ENCODE measurements at places on chromosomes 3 and 15.

DNA sequence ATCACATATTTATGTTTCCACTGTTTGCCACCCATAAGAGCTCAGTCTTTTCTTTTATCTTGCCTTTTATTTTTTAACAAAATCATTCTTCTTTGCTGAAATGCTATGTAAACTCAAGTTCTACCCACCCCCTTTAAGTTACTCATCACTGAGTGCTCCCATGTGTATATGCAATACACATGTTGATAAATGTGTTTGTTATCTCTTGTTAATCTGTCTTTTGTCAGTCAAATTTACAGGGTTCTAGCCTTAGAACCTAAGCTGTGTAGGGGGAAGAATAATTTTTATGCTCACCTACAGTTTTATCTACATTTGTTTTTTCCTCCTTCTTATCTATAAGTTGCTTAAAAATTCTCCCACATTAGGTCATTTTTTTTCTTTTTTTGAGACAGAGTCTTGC is 1195.9 kb downstream of the ROBO2 start:
- DNase-seq: no peak

DNA sequence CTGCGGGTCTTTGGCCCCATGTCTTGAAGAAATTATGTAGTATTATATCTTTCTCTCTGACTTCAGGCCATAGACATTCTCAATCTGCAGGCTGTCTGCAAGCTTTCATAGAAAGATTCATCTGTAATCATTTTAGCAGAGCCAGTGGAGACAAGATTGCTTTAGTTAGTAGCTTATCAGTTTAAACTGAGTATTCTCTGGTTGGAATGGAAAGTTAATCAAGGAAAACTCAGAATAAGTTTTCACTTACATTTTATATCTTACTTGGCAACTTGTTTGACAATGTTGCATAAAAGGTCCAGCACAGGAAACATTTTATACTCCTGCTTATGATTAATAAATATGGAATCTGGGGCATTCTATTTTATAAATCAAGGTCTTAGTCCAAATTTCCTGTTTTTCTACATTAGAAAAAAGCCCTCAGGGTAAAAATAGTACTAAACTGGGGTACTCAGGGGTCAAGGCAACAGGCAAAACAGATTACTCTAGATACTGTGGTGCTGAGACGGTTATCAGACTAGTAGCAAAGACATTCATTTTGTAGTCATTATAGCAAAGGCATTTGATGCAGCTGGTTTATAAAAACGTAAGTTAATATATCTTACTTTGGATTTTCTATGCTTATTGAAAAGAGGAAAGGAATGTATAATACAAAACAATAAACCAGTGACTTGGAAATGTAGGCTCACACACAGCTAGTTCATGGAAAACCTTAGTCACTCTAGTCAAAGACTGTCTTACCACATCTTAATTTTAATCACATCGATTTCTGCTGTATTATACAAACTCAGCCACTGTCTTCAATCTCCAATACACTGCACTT is 45.2 kb upstream of the FILIP1L start:
- no peak for DNase-seq

DNA sequence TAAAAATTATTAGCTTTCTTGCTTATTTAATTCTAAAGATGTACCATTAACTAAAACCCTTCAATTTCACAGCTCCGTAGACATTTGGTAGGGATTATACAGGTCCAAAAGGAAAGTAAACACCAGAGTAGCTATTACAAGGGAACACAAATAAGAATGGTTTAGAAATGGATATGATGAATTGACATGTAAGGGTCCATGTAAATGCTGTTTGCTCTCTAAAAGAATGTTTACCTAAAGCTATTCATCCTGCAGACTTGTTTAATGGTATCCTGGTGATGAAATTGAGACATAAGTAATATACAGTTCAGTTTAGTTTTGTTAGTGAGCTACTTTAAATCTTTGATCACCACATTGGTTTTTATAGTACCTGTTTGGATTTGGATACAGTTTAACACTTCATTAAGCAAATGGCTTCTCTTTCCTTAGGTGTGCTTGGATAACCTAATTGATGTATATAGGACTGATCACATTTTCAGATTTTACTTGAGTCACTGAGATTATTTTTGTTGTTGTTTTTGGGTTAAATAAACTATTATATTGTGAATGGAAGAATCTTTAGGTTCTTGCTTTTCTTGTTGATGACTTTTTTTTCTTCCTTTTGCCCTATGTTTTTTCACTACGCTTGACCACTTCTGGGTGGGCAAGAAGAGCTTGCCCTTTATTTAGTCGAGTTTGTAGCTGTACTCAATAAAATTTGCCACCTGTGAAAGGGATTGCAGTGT is 115.4 kb downstream of the TCF12 start:
- no peak for DNase-seq

DNA sequence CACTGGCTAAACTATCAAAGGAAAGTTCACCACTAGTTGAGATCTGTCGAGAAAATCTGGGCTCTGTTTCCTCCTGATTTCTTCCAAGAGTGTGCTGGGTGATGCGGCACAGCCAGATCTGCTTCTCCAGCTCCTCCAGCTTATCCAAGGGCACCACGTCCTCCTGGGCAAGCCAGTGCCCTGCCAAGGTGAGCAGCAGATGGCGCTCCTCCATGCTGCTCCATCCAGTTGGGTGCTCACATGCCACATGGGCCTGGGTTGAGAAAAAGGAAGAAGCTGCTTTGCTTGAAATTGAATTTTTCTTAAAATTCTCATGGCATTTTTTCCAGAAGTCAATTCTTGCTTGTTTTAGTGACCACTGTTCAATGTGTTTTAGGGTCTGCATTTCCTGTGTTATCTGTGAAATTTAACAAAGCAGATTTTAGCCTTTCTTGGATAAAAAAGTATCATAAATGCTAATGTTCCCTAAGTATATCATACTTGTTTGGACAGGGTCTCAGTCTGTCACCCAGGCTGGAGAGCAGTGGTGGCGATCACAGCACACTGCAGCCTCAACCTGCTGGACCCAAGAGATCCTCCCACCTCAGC is 47.3 kb downstream of the EIF3J start:
- DNase-seq: peak; percentile 53

GRCh38 chr15:90990446-90990845 is 3.9 kb downstream of the PRC1 start:
- DNase-seq: no peak

GRCh38 chr3:190495796-190496195 is 18.1 kb upstream of the IL1RAP start:
- no peak for DNase-seq

- no peak for DNase-seq
Observed at GRCh38 chr3:128235207-128235926, 82.1 kb downstream of the EEFSEC start.

DNA sequence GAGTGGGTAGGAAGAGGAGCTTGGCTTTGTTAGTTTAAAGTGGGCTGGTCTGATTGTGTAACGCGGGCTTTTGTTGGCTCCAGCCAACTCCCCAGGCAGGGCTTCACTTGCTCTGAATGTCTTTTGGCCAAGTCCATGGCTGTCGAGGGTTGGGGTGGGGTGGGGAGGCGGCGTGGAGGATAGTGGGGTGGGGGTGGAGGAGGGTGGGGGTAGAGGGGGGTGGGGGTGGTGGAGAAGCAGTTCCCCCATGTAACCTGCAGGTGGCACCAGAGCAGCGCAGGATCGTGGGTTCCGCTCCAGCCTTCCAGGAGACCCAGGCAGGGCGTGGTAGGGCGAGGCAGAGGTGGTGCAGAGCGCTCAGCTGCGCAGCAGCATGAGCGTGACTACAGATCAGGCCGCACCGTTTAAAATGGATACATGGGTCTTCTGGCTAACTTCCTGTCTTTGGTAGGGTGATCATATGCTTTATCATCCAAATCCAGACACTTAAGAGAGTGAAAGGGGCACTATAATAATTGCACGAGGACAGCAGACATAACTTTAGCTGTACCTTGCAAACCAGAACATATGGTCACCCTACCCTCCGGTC is 28.3 kb downstream of the GOLGA6A start:
- peak; percentile 81 for DNase-seq

GRCh38 chr3:140898340-140899180 is 43.1 kb upstream of the SLC25A36 start:
- no peak for DNase-seq

DNA sequence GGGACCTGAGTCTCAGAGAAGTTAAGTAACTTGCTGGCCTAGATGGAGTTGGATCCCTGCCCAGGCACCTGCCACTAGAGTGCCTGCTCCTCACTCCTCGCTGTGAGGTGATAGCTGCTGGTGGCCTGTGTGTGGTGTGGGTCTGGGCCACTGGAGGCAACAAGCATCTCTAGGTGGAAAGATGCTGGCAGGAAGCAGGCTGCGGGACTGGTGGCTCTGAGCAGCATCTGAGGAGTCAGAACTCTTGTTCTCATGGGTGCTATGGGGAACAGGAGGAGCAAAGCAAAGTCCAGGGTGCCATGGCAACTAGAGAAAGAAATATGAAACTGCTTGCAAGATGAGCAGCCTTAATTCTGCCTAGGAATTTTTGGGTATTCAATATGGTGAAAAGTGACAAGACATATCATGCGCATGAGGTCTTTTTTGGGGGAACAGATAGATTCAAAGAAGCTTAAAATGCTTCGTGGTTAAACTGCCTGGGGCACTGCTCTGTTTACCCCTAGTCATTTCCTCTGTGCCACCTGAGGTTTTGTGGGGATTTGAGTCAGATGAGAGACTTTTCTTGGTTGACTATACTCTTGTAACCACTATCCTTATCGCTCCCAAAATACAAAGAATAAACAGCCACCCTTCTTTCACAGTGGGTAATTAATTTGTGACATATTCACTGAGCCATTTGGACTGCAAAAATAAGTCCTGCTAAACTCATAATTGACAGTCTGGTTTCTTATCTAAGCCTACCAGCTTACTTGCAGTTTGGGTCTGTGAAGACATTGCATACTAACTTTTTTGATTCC is 50.3 kb downstream of the MED12L start:
- no peak for DNase-seq

DNA sequence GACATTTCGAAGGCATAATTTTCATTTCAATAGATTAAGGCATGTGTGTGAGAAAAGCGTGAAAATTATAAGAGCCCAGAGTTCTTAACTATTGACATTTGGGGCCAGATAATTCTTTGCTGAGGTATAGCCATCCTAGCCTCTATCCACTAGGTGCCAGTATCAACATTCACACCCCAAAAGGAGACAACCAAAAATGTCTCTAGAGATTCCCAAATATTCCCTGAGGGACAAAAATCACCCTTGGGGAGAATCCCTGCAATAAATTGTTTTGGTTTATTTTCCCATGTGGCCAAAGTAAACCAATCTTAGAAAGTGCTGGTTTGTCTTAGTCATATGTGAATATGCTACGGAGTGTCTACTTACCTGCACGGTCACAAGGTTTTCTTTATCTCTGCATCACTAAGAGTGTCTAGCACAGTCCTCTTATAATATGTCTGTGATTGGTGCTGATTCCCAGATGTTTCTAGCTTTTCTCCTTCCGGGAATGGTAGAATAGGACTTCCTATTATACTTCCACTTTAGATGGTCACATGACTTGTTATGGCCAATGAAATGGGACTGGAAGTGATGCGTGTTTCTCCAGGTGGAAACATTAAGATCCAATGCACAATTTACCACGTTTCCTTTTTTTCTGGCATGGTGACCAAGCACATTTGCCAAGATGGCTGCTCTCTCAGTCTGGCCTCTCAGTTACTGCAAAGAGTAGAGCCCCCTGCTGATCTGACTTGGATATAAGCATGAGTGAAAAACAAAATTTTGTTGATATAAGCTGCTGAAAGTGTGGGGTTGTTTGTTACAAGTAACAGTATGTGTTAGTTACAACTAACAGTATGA is 8.0 kb upstream of the KBTBD8 start:
- DNase-seq: no peak

DNA sequence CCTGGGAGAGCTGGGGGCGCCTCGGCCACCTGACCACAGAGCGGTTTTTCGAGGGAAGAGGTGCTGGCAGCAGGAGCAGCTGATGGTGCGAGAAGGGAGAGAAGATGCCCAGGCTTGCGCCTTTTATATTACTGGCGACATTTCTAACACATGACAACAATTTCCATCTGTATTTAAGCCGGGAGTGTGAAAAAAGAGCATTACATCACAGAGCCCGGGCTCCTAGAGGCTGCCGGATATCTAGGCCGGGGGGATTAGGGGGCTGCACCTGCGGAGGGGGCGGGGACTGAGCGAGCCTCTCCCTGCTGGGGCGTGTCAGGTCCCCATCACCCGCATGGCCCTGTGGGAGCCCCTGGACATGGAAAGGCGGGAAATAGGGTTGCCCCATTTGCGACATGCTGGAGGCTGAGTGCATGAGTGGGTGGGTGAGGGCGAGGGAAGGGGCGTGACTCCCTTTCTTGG is 440.7 kb downstream of the MAGI1 start:
- no peak for DNase-seq

Data from SJSA1 (cell line).